Caco-2 (cell line): ENCODE measurements at places on chromosomes 11 and 22. TPM values are rescaled to one million over a fixed set of nuclear protein-coding genes. Genes with fewer than 3 reads are reported as not detected.

The PATE4 gene
- total RNA-seq = not detected in 2 replicates

The ADORA2A gene
- 4.0 and 4.9 TPM in 2 replicates for total RNA-seq

The OR6T1 gene
- total RNA-seq = not detected in 2 replicates

- no peaks in the 10 kb centered on the region for H3K36me3 ChIP-seq
- no peak overlapping the region for H3K4me3 ChIP-seq
- H3K4me1 ChIP-seq = no peaks in the 10 kb centered on the region
- no peak overlapping the region for H3K27ac ChIP-seq
Measured at GRCh38 chr22:44956840-44957767, 52.7 kb downstream of the PHF21B start.

DNA sequence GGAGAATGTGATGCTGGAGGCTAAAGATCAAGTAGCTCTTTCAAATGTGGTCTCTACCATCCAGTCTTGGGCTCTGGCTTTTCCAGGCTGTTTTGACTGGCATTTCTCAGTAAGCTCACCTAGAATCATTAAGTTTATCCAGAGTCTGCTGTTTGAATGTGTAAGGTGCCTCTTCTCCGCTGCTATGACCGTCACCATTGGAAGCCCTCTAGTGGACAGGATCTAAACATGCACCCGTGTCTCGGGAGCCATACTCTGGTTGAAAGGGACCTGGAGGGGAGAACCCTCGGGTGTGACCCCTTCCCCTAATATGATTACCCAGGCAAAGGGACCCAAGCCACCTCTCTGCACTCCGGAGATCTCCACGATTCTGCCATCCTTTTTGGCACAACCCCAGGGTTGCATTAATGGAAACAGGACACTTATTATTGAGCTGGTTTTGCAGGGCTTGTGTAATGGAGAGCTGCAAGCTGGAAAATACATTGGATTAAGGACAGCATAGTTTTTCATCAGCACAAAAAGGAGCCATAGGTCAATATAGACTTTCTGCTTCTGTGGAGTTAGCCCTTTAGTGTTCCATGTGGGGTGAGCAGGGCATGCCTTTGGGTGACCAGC lies 191.0 kb upstream of the LARGE1 start:
- no peaks in the 10 kb centered on the region for H3K27me3 ChIP-seq
- no peaks in the 10 kb centered on the region for H3K4me1 ChIP-seq
- peak; percentile 26 for DNase-seq
- H3K36me3 ChIP-seq = no peaks in the 10 kb centered on the region
- no peak overlapping the region for H3K27ac ChIP-seq

GRCh38 chr11:47986219-47986618 lies 5.9 kb downstream of the PTPRJ start:
- no peak overlapping the region for H3K4me3 ChIP-seq
- H3K27me3 ChIP-seq = no peaks in the 10 kb centered on the region
- H3K4me1 ChIP-seq = peaks cover 23% of the 10 kb centered on the region
- H3K27ac ChIP-seq = peak overlapping the region; percentile 4
- no peak for DNase-seq

- H3K36me3 ChIP-seq = peaks cover 2% of the 10 kb centered on the region
- H3K4me1 ChIP-seq = no peaks in the 10 kb centered on the region
- no peaks in the 10 kb centered on the region for H3K27me3 ChIP-seq
Measured at GRCh38 chr22:29831958-29832357, 6.1 kb downstream of the ASCC2 start.

GRCh38 chr11:64239662-64240434 lies 1.0 kb upstream of the FKBP2 start:
- no peak for DNase-seq
- H3K36me3 ChIP-seq = peaks cover 3% of the 10 kb centered on the region; the same call in 1 of the 2 replicates
- peak overlapping the region; percentile 95 for H3K4me3 ChIP-seq
- peaks cover 24% of the 10 kb centered on the region for H3K4me1 ChIP-seq

DNA sequence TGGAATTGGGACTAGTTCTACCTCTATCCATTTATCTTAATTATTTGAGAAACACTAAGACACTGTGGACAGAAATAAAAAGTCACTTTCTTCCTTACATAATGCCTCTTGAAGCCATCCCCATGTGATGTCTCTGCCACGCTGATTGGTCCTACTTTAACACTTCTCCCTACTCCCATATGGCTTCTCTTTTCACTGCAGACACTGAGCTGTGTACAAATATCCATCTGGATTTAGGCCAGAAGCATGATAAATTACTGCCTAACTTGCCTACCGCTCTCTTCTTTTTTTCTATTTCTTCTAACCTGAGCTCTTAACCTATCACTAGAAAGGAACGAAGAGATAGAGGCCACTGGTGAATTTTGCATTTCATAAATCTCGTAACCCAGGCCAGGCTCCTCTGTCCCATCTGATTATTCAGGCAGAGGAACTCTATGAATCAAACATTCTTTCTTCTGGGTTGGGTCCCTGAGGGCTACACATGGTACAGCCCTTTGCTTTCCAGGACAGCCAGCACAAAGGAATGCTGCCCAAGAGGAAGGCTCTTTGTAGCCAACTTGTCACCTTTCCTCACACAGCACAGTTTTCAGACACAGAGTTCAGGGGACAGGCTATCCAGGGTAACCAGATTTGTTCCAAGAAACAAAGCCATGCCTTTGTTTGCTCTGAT lies 878.5 kb upstream of the LRRC4C start:
- H3K27me3 ChIP-seq = no peaks in the 10 kb centered on the region
- H3K4me3 ChIP-seq = no peak overlapping the region
- DNase-seq = no peak
- H3K27ac ChIP-seq = no peak overlapping the region
- H3K4me1 ChIP-seq = no peaks in the 10 kb centered on the region

GRCh38 chr22:20015971-20016733 lies 471 bp downstream of the ARVCF start:
- H3K36me3 ChIP-seq = no peaks in the 10 kb centered on the region
- H3K4me1 ChIP-seq = peaks cover 11% of the 10 kb centered on the region
- H3K27ac ChIP-seq = no peak overlapping the region
- H3K27me3 ChIP-seq = no peaks in the 10 kb centered on the region; the same call in 1 of the 2 replicates
- peak overlapping the region; percentile 57 for H3K4me3 ChIP-seq

DNA sequence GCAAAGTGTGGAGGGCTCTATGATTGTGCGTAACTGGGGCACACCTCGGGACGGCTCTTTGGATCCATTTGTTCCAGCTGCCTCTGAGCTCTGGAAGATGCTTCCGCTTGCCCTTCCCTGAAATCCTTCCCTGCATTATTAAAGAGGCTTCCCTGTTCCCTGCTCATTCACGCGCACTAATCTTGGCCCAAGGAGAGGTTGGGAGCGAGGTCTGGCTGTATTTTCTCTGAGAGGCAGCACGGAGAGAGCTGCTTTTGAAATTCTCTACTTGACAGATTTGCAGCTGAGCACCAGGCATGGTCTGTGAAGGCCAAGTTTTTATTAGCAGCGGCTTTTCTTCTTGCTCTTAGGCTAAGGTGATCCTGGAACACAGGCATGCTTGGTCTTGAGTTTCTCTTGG lies 94.8 kb upstream of the NTM start:
- no peaks in the 10 kb centered on the region for H3K4me1 ChIP-seq
- no peak overlapping the region for H3K27ac ChIP-seq
- H3K27me3 ChIP-seq = no peaks in the 10 kb centered on the region
- no peak for DNase-seq
